Stomach (tissue), 19 donors: ENCODE measurements at places on chromosomes 16 and 17. TPM values are rescaled to one million over a fixed set of nuclear protein-coding genes. Genes with fewer than 3 reads are reported as not detected.

LRRC46 gene
- not detected for total RNA-seq

CHMP6 gene
- total RNA-seq = 11.6 TPM

DNA sequence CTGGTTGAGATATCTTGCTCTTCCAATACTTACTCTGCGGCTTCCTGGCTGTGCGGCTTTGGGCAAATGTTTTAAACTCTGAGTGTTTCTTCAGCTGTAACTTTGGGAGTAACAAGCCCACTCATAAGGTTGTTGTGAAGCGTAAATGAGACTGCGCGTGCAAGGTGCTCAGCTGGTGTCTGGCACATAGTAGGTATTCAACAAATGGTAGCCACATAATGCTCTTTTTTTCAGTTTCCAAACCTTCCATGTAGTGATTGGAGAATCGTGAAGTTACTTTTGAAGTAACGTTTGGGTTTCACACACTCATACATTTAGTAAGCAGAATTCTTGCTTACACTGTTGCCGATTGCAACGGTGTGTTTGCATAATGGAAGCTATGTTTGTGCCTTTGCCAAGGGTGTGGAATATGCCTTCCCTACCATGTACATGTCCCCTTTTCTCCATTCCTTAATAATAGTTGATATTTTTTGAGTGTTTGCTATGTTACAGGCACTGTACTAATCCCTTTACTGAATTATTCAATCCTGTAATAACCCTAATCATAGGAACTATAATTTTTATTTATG is 829 bp downstream of the DHRS7B start:
- H3K4me1 ChIP-seq = peaks cover 28% of the 10 kb centered on the region
- H3K27me3 ChIP-seq = no peaks in the 10 kb centered on the region
- H3K27ac ChIP-seq = peak overlapping the region; percentile 98

DNA sequence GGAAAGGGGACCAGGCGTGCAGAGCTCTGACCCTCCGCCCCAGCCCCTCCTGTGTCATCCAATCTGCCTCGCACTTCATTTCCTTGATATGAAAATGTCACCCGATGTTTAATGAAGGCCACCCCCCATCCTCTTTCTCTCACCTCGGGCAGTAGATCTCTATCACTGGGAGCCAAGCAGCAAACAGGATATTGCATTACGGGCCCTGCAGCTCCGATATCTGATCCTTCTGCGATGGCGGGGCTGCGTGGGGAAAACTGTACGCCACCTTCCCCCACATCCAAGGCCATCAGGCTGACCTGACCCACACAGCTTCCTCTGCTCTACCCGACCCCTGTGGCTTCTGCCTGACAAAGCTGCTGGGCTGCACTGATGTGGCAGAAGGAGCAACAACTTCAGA is 74.9 kb downstream of the DYNLRB2 start:
- peaks cover 20% of the 10 kb centered on the region for H3K36me3 ChIP-seq
- no peak for DNase-seq
- H3K27me3 ChIP-seq = no peaks in the 10 kb centered on the region
- H3K4me3 ChIP-seq = no peak overlapping the region
- H3K27ac ChIP-seq = no peak overlapping the region
- no peaks in the 10 kb centered on the region for H3K4me1 ChIP-seq

DNA sequence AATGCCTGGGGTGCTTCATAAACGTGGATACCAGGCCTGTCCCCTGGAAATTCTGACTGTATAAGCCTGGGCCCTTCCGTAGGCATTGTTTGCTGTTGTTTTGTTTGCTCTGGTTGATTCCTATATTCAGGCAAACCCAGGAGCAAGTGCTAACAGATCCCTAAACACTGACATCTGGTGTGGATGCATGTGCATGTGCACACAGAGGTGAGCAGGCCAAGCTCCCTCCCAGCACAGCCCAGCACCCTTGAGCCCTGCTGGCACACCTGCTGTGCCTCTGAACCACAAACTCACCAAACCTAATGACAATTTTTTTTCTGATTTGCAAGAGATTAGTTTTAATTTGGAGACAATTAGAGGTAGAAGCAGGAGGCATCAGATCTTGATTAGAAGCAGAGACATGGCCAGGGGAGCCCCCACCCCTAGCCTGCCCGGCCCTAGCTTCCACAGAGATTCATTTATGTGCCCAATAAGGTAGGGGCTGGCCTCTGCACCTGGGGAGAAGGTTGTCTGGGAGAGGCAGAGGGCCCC is 40.4 kb downstream of the TMEM132E start:
- no peak overlapping the region for H3K27ac ChIP-seq
- no peaks in the 10 kb centered on the region for H3K4me1 ChIP-seq
- H3K4me3 ChIP-seq = no peak overlapping the region
- no peaks in the 10 kb centered on the region for H3K36me3 ChIP-seq

DNA sequence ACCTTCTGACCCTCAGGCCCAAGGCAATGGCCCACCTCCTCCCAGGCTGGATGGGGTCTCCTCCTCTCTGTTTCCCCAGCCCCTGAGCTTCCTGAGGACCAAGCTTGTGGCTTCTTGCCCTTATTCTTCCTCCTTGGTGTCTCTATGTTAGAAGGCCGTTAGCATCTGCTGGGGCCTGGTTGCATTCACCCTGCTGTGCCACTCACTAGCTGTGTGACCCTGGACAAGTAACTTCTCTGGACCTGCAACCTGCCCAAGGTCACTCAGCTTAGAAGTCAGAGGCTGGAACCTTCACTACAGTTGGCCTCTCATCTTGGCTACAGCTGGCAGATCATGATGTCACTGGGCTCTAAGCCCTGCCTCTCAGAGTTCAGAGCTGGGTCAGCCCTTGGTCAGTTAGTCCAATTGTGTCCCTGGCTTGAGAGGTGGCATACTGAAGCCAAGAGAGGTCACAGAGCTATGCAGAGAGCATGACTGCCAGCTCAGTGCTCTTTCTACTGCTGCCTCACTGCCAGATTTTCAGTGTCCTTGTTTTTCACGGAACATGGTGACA is 3.0 kb downstream of the MT2A start:
- DNase-seq = peak; percentile 69
- H3K4me1 ChIP-seq = peaks cover 35% of the 10 kb centered on the region
- no peaks in the 10 kb centered on the region for H3K36me3 ChIP-seq

HS3ST3A1 gene
- total RNA-seq = 5.8 TPM

DNA sequence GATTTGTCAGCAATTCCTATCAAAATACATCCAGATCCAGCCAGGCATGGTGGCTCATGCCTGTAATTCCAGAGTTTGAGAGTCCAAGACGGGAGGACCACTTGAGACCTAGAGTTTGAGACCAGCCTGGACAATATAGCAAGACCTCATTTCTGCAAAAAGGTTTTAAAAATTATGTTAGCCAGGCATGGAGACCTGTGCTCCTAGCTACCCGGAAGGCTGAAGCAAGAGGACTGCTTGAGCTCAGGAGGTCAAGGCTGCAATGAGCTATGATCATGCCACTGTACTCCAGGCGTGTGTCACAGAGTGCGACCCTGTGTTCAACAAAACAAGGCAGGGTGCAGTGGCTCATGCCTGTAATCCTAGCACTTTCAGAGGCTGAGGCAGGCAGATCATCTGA is 215.2 kb downstream of the CPPED1 start:
- H3K27ac ChIP-seq = no peak overlapping the region
- H3K4me3 ChIP-seq = no peak overlapping the region
- H3K27me3 ChIP-seq = no peaks in the 10 kb centered on the region
- no peaks in the 10 kb centered on the region for H3K4me1 ChIP-seq
- H3K36me3 ChIP-seq = no peaks in the 10 kb centered on the region
- DNase-seq = no peak

DNA sequence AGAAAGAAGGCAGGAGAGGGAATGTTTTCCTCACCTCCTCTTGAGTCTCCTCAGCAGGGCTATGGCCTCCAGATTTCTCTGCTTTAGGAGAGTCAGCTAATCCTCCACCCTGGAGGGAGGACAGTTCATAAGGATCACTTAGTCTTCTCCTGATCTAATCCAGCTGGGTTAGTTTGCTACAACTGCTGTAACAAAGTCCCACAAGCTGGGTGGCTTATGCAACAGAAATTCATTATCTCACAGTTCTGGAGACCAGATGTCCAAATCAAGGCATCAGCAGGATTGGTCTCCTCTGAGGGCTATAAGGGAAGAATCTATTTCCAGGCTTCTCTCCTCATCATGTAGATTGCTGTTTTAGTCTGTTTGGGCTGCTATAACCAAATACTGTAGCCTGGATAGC is 40.6 kb upstream of the XYLT1 start:
- peak; percentile 42 for DNase-seq
- no peaks in the 10 kb centered on the region for H3K4me1 ChIP-seq
- no peak overlapping the region for H3K4me3 ChIP-seq
- H3K27me3 ChIP-seq = no peaks in the 10 kb centered on the region
- no peak overlapping the region for H3K27ac ChIP-seq

DNA sequence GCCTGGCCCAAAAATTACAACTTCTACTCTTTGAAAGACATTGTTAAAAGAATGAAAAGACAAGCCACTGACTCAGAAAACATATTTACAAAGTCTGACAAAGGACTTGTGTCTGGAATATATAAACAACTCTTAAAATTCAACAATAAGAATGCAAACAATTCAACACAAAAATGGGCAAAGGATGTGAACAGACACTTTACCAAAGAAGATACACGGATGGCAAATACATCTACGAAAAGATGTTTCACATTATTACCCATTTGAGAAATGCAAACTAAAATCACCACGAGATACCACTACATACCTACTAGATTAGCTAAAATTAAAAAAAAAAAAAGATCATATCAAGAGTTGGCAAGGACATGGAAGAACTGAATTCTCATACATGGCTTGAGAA is 80.8 kb upstream of the METRNL start:
- H3K27ac ChIP-seq = no peak overlapping the region
- peaks cover 10% of the 10 kb centered on the region for H3K36me3 ChIP-seq
- no peaks in the 10 kb centered on the region for H3K27me3 ChIP-seq
- no peak overlapping the region for H3K4me3 ChIP-seq
- no peak for DNase-seq

DNA sequence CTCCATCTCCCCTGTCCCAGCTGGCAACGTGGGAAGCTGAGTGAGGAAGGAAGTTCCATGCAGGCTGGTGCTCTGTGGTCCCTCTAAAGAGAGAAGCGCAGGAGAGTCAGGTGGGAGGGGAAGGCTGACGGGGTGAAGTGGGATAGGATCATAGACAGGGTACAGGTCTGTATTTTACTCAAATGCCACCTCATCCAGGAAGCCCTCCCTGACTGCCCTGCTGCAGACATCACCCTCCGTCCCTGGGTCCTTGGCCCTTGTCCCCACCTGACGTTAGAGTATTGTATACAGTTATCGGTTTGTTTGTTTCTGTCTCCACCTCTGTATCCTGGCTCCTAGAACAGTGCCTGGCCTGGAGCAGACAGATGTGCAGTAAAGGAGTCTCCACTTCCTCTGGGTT is 11.7 kb downstream of the CANT1 start:
- no peaks in the 10 kb centered on the region for H3K27me3 ChIP-seq
- peaks cover 78% of the 10 kb centered on the region for H3K36me3 ChIP-seq
- H3K4me3 ChIP-seq = no peak overlapping the region
- peak overlapping the region; percentile 78 for H3K27ac ChIP-seq

- H3K36me3 ChIP-seq = no peaks in the 10 kb centered on the region
- no peaks in the 10 kb centered on the region for H3K27me3 ChIP-seq
- peak; percentile 50 for DNase-seq
- no peak overlapping the region for H3K27ac ChIP-seq
- no peak overlapping the region for H3K4me3 ChIP-seq
These were observed 6.7 kb upstream of the GAST start for GRCh38 chr17:41705271-41705991.

- H3K4me3 ChIP-seq = no peak overlapping the region
- peaks cover 84% of the 10 kb centered on the region for H3K36me3 ChIP-seq
- no peak overlapping the region for H3K27ac ChIP-seq
- DNase-seq = no peak
- H3K4me1 ChIP-seq = peaks cover 35% of the 10 kb centered on the region
These were observed 849 bp upstream of the SOX15 start for GRCh38 chr17:7590743-7591142.

GRCh38 chr16:72455743-72456659 is 284.0 kb upstream of the PMFBP1 start:
- no peaks in the 10 kb centered on the region for H3K4me1 ChIP-seq
- H3K4me3 ChIP-seq = no peak overlapping the region
- no peaks in the 10 kb centered on the region for H3K27me3 ChIP-seq
- no peak overlapping the region for H3K27ac ChIP-seq
- peak; percentile 47 for DNase-seq
- H3K36me3 ChIP-seq = no peaks in the 10 kb centered on the region

KRTAP3-1 gene
- not detected for total RNA-seq

PKMYT1 gene
- total RNA-seq = 6.1 TPM

DNA sequence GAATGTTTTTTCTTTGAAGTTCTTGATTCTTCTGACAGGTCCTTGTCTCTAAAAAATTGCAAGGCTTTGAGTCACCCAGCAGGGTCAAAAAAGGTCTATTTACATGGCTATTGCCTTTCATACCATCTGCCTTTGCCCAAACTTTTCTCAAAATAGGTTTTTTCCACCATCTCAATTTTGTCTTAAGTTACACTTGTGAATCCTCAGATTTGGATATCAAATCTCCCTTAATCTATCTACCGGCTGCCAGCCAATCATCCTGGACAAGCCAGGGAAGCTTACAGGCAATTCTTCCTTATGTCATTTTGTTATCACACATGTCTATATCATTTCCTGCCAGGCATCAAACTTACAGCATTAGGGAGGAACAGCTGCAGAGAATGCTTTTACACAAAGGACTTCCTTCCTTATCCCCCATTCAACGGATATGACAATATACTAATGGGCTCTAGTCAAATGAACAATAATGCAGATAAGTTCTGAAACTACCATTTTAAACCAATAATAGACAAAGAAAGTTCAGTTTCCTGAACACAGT is 104.1 kb upstream of the CORO6 start:
- H3K36me3 ChIP-seq = no peaks in the 10 kb centered on the region
- no peak overlapping the region for H3K4me3 ChIP-seq
- peak overlapping the region; percentile 34 for H3K27ac ChIP-seq

GPR179 gene
- total RNA-seq = not detected

GRCh38 chr17:81635431-81635830 is 1.5 kb downstream of the NPLOC4 start:
- no peak for DNase-seq
- no peaks in the 10 kb centered on the region for H3K36me3 ChIP-seq
- H3K27me3 ChIP-seq = no peaks in the 10 kb centered on the region

DNA sequence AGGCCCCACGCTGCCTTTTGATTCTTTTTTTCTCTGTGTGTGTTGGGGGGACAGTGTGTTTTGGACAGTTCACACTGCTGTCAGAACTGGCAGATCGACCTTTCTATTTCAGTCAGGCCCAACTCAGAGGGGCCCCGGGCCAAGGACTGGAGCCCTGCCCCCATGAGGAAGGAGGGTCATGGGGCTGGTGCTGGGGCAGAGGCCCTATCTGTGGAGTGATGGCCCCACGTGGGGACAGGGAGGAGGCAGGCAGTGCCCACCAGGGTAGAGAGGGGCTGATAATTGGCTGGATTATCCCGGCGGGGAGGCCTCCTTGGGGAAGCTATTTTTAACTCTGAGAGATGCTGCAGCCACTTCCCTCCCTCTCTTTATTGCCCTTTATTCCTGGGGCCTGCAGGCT is 5.7 kb upstream of the KCNJ12 start:
- H3K4me1 ChIP-seq = no peaks in the 10 kb centered on the region
- H3K4me3 ChIP-seq = no peak overlapping the region
- DNase-seq = peak; percentile 48
- H3K27ac ChIP-seq = no peak overlapping the region
- H3K36me3 ChIP-seq = no peaks in the 10 kb centered on the region

- no peaks in the 10 kb centered on the region for H3K36me3 ChIP-seq
- DNase-seq = peak; percentile 69
- H3K27me3 ChIP-seq = no peaks in the 10 kb centered on the region
- no peaks in the 10 kb centered on the region for H3K4me1 ChIP-seq
- H3K27ac ChIP-seq = no peak overlapping the region
- H3K4me3 ChIP-seq = peak overlapping the region; percentile 13
These were observed 147.0 kb downstream of the HS3ST4 start for GRCh38 chr16:25838724-25839186.

SLFN12L gene
- 4.0 TPM for total RNA-seq

SCN4A gene
- total RNA-seq = 2.7 TPM
